CD4-positive, alpha-beta T cell (primary cell): ENCODE measurements at places on chromosomes 4 and X.

GRCh38 chr4:53716011-53716410, 124.7 kb upstream of the LNX1 start:
- DNase-seq, result no peak

DNA sequence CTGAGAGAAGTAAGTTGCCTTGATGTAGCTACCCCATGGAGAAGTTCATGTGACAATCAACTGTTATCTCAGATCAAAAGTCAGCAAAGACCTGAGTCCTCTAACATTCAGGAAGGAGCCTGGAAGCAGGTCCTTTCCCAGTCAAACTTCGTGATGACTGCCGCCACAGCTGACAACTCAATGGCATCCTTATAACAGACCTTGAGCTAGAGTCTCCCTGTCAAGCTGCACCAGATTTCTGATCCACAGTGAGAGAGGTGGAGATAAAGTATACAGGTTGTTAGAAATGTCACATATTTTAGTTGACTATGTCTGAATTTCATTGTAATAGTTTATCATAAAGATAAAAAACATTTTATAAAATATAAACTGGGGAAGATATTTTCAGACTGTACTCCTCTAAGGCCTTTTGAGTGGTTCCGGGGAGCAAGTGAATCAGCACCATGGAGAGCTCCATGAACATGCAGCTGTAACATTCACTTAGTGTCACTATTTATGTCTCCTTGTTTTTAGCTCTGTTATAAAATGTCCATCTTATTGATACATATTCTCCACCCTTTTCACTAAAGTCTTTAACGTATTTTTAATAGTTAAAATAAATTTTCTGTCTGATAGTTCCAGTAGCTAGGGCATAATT, 1653.5 kb upstream of the AGA start:
- no peak for DNase-seq

GRCh38 chr4:110412354-110413065, 63.4 kb upstream of the ENPEP start:
- DNase-seq, result no peak

GRCh38 chrX:17591741-17592110, 145.6 kb upstream of the SCML1 start:
- no peak for DNase-seq

DNA sequence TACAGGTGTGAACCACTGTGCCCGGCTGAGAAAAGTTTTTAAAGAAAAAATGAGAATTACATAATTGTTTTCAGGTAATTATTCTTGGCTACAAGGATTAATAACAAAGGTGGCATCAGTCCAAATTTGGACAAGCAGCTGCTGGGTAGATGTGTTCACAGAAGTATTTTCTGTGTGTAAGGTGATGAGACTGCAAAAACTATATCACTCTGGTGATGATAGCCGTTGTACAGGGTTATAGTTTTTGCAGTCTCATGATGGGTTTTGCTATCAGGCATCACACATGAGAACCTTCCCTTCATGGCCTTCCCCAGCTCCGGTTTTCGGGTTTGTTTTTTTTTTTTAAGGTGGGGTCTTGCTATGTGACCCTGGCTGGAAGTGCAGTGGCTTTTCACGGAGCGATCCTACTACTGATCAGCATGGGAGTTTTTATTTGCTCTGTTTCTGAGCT, 5.1 kb upstream of the SLC10A3 start:
- no peak for DNase-seq

DNA sequence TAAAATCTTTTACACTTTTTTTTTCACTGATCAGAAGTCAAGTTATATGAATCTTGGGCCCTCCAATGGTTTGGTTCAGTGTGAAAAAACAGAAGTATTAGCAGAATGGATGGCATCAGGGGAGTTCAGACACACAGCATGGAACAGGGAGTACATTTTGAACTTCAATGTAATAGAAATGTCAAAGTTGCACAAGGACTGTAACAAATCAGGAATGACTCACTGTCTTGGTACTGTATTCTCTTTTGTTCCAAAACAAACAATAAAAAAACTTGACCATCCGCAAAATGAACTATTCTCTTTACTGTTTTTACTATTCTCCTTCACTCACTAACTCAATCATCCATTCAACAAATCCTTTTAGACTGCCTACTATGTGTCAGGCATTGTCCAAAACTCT, 401.0 kb downstream of the FSTL5 start:
- DNase-seq, result no peak

DNA sequence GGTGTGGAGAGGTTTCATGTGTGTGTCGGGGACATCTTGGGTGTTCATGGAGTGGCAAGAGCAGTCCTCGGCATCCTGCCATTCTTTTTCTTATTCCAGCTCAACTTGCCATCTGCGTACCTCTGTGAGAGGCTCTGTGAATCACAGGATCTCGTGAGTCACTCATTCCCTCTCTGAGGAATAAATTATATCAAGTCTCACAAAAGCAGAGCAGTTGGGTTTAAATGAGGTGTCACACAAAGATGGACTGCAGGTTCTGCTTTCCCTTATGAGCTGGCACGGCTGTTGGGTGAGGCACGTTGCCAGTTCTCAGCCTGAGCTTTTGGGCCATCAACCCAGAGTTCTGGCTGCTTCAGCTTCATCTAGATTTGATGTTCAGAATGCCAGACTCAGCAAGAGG, 6.8 kb upstream of the OCIAD2 start:
- no peak for DNase-seq

DNA sequence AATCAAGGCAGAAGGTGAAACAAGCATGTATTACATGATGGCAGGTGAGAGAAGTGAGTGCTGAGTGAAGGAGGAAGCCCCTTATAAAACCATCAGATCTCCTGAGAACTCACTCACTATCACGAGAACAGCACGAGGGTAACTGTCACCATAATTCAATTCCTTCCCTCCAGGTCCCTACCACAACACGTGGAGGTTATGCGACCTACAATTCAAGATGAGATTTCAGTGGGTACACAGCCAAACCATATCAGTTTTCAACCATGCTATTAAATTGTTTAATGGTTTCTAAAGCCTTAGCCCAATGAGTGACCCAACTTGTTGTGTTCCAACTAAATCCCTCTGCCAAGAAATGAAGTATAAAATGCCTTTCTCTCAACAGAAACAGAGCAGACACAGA, 519.8 kb downstream of the GBA3 start:
- DNase-seq, result no peak

DNA sequence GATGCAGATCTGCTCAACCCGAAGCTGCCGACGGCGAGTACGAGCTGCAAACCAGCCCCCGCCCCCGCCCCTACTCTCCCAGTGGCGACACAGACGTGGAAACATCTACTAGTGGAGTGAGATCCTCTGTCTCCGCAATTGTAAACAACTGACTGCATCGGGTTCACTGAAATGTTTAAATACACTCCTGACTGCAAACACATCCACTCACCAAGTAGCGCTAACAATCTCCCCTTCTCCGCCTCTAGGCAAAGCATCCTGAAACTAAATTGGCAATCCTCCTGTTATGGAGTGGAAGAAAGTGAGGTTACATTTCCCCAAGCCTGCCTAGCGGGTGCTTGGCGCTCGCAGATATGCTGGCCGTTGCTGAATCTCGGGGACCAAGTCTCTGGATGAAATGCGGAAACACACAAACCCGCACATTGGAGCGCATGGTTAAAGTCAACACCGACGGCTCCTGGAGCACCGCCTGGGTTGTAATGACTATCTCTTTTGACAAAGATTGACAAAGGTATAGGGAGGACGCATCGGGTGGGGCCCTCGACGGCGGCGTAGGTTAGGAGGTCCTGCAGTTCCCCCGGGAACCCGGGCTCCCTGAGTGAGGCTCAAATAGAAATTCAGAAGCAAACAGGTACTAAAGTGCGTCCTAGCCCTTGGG, 117.0 kb upstream of the TEX13C start:
- no peak for DNase-seq

DNA sequence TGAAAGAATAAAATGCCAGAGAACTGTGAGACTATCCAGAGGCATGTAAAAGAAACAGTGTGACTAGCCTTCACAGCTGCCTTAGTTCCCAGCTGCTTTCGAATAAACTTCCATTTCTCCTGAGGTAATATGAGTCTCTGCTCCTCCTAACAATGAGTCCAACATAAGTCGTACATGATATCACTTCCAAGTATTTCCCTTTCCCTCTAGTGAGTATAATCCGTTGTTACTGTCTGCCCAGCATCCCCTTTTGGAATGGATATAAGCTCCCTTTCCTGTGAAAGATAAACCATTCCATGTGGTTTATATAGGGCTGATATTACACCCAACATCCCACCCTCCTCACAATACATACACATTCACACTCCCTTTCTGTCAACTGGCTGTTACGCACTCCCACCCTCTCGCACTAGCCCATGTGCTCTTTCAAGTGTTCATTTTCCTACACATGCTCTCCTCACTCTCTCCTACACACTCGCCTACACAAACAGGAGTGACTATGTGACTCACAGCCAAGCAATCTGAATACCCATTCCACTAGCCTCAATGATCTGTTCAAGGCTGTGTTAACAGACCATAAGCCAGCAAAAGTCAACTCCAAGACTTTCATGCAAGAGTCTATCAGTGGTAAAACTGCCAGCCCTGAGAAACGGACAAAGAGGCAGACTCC, 5.0 kb downstream of the NAF1 start:
- no peak for DNase-seq

GRCh38 chr4:155681886-155682285, 15.2 kb downstream of the GUCY1A1 start:
- no peak for DNase-seq

GRCh38 chr4:18880871-18881270, 859.3 kb upstream of the LCORL start:
- no peak for DNase-seq

DNA sequence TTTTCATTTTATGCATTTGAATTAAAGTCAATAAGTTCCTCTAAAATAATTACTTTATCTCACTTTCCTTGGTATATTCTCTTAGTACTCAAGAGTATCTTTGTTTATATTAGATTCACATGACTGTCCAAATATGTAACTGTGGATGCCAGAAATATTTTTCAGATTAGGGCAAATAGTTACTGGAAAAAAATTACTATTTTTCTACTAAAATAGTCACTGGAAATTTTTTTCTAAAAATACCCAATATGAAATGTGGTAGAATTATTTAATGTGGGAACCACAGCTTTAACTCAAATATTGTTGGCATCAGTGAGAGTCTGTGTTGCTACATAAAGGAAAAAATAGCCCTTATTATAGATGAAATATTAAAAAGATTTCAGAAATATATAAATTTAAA, 70.4 kb upstream of the NMU start:
- no peak for DNase-seq

GRCh38 chrX:130848763-130849162, 54.2 kb downstream of the ENOX2 start:
- no peak for DNase-seq

- no peak for DNase-seq
Observed at GRCh38 chr4:653080-653821, 20.8 kb downstream of the ATP5ME start.

GRCh38 chr4:113962016-113962347, 17.5 kb downstream of the ARSJ start:
- DNase-seq, result no peak
